ENCODE measurements at places on chromosomes 5 and 9.

DNA sequence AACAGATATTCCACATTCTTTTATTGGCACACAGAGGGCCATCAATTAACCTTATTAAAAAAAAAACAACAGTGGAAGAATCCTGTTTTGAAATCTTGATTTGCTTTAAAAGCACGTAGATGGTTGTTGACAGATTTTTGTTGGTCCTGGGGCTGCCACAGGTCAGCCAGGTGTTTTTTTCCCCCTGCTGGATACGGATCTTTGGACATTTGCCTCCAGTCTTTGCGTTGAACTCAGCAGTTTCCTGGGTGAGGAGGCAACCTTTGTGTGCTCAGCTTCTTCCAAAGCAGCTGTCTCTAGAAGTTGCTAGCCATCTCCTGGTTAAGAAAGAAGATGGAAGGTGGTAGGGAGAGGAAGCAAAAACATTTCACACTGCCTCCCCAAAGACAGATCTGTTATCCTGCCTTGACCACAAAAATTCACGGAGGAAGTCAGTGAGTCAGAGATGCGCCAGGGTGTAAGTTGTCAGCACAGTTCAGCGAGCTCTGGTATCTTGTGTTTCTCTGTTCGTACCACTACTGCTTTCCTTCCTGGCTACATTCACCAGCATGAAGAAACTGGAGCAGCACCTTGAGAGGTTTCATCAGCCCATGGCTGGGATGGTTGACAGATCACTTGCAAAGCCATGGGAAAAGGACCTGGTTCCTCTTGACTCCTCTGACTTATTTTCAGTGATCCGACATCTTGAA lies 207.3 kb downstream of the ARHGAP26 start:
- DNase-seq: no peak

GRCh38 chr5:154793599-154794524 lies 38.7 kb downstream of the LARP1 start:
- DNase-seq: no peak

DNA sequence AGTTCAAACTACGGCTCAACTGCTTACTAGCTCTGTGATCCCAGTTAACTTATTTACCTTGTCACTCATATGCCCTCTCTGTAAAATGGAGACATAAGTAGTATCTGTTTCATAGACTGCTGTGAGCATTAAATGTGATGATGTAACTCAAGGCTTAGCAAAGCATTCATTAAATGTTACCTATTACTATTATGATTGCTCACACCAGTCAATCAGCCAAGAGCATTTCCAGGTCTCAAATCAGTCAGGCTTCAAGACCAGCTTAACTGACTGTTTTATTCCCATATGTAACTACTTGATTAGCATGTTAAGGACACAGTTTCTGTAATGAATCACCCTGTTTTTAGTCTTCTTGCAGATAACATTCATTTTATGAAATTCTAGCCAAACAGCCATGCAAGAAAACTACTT lies 413.3 kb downstream of the MLLT3 start:
- no peak for DNase-seq

DNA sequence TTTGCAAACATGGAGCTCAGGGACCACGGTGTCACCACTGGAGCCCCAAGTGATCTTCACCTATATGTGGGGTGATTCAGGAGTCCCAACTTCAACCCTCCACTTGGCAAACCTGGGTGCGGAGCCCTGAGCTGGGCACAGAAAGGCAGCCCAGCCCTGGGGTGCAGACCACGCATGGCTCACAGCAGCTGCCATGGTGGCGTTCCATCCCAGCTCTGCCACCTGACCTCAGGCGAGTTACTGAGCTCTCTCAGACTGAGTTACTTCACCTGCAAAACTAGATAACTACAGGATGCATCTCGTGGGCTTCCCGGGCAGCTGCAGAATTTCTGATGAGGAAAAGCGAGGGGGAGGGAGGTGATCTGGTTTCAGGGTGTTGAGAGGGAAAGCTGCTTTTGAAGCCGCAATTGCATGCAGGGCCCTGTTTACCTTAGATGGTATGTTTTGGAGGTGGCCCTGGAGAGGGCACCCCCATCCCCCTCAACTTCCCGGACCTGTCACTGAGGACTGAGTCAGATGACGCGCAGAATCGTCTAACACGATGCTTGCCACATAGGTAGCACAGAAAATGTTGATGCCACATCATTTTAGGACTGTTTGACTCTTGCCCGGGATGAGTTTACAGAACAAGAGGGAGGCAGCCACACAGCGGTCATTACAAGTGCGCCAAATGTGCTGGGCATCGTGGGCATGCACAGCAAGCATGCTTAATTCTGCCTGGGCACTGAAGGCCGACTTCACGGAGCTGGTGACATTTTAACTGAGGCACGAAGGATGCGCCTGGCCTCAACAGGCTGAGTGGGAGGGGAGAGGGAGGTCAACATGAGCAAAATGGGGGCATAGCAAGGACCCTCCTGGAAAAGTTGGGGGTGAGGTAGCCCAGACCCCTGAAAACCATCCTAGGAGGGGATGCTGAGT lies 154.6 kb downstream of the COL23A1 start:
- DNase-seq: no peak

DNA sequence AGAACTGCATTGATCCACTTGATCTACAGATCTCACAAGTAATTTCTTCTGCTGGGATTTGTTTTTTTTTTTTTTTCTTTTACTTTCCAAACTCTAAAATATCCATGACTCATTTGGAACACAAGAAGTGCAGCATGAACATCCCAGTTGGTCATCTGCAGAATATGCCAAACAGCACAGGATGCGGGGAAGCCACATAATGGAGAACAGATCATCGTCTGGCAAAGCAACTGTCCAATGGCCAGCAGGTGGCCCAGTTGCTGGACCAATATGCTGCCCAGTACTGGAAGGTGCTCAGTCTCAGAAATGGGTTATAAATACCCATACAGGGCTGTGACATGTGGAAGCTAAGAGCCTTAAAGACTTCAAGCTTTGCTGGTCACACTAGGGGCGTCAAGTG lies 221.3 kb upstream of the TAS2R1 start:
- no peak for DNase-seq

DNA sequence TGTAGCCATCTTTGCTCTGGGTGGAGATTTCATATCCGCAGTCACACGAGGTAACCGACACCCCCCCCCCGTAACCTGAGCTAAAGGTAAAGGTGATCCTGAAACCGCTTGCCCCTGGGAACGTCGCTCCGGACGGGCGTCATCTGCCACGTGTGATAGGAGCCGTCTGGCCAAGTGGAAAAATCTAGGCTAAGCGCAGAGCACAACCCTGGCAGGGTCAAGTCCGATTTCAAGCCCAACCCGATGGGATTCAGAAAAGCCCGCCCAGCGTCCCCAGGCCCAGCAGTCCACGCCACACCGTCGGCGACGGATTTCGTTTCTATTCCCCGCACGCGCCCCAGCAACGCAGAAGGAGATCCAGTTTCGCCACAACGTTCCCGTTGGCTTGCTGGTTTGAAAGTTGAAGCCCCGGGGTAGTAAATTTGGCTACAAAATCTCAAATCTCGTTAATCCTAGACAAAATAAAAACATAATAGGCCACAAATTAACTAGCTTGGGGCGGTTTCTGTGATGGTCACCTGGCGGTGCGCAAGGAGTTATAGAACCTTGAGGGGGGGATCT lies 32.4 kb upstream of the NFIB start:
- no peak for DNase-seq

DNA sequence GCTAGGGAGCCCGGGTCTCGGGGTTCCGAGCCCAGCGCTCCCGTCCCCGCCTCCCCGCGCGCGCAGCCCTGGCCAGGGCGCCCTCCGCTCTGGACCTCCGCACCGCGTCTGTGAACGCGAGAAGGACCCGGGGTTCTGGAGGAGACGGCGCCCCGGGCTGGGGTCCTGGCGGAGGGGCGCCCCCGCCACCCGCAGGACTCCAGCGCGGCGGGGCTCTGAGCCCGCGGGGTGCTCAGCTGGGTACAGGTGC lies 431 bp downstream of the TMOD1 start:
- no peak for DNase-seq

- DNase-seq: no peak
Measured at GRCh38 chr5:125050926-125051325, 304.5 kb upstream of the ZNF608 start.

DNA sequence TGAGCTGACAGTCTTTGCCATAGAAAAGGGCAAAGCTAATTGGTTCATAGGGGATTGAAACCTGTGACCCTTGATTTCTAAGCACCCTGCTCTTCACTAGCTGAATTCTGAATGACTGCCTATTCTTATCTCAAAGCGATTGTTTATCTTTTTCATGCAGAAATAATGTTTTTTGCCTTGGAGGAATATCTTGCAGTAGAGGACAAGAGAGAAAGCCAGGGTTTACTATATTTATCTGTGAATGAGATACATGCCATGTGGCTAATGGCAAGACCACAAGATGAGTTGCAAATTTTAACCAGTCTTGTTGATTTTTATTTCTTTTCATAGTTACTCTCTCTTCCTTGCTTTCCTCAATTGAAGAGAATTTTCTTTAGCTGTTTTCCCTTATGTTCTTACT lies 185.0 kb downstream of the CNTLN start:
- no peak for DNase-seq

DNA sequence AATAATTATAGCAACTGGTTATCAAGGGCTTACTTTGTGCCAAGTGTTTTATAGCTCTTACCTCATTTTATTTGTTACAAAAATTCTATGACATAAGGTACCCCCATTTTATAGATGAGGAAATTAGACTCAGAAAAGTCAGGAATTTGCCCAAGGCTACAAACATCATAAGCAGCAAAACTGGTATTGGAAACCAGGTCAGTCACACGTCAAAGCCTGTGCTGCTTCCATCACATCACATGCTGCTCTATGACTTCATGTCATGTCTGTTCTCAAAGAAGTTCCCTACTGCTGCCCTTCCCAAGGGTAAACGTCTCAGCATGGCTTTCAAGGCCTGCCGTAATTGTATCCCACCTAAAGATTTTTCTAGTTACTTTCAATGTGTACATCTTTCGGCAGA lies 6.9 kb upstream of the KIF2A start:
- no peak for DNase-seq

- DNase-seq: no peak
Measured at GRCh38 chr5:121182788-121183490, 668.7 kb upstream of the FTMT start.

- DNase-seq: no peak
Measured at GRCh38 chr9:117992006-117992405, 287.8 kb downstream of the TLR4 start.

GRCh38 chr9:95801797-95802196 lies 73.7 kb upstream of the ERCC6L2 start:
- DNase-seq: no peak

Data from activated naive CD4-positive, alpha-beta T cell (primary cell).